Lower lobe of right lung (tissue), 2 donors: ENCODE measurements at places on chromosomes 3 and 15.

- DNase-seq: no peak
Measured at GRCh38 chr3:163548015-163548414, 1530.3 kb downstream of the SI start.

GRCh38 chr15:58190419-58190818 is 52.2 kb downstream of the AQP9 start:
- no peak for DNase-seq

DNA sequence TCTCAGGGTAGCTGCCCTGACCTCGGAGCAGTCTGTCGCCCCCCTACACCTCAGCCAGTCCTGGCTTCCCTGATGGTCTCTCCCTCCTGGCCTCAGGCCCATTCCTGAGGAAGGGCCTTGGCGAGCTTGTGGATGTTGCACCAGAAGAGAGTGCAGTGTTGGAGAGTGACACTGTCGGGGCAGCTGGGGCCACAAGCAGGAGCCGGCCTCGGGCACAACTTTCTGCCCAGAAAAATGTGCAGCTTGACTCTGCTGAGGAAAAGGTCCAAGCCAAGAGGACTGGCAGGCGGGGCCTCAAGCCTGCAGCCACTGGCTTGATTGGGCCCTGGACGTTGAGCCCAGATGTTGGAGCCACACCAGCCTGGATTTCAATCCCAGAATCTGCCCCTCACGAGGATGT is 12.8 kb downstream of the HEMK1 start:
- no peak for DNase-seq

DNA sequence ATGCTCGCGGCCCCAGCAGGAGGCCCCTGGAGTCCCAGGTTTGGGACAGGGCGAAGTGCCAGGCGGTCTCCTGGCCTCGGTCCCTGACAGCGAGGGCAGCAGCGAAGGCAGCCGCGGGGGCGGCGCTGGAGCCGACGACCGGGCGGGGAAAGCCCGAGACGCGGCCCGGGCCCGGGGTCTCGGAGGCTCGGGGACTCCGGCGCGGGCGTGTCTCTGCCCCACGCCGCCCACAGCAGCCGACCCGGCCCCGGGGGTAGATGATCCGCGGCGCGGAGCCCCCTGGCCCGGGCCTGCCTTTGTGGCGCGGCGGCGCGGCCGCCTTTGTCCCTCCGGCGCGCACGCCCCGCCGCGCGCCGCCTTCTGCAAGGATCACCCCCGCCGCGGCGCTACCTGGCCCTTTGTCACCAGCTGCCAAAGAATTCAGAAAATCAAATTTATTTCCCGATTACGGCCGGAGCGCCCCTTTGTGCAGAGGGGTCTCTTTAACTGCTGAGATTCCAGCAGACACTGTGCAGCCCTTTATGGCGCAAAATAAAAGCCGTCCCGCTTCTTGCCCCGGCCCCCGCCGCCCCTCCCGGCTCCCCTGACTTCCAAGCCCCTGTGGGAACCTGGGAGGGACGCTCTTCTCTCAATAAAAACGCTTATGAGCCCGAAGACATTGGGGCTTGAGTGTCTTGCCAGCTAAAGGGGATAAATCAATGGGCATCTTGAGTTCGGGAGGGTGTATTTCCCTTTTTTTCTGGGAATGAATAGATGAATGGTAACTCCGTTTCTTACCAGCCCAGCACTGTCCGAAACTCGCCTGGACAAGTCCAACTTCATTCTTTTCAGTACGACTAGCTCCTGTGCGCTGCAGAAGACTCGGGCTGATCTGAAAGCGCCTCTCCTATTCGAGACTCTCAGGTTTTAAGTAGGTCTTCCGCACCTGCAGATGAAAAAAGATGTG is 68.4 kb downstream of the HES1 start:
- DNase-seq: peak; percentile 51

GRCh38 chr15:78265752-78266224 is 1.4 kb downstream of the DNAJA4 start:
- DNase-seq: no peak
